ENCODE measurements at places on chromosomes 3 and 15.

GRCh38 chr3:147246906-147247305 is 159.4 kb downstream of the ZIC4 start:
- no peak for DNase-seq

GRCh38 chr3:126355777-126356372 is 1.3 kb downstream of the KLF15 start:
- no peak for DNase-seq

DNA sequence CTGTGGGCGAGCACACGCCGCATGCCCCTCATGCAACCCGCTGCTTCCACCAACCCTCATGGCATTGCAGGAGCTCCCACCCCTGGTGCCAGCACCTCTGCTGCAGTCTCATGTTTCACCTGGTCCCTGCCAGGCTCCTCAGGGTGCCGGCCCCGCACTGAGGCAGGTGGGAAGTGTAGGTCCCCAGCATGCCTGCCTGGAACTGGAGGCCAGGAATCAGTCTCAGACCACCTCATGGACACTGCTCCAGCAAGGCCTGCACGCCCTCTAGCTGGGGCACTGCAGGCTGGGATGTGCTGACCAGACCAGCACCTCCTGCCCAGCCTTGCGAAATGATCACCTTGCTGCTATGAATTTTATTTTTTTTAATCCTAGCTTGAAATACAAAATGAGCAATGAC is 39.1 kb downstream of the OCA2 start:
- DNase-seq = no peak

- DNase-seq = no peak
These were observed 29.3 kb downstream of the SHQ1 start for GRCh38 chr3:72818905-72819304.

GRCh38 chr3:148648685-148649352 is 48.9 kb upstream of the AGTR1 start:
- DNase-seq = no peak

Measured in activated CD4-positive, alpha-beta T cell treated with anti-CD3 and anti-CD28 coated beads for 24 hours (primary cell).